T-cell (primary cell): ENCODE measurements at places on chromosomes 16 and 17.
A peak's percentile ranks its signal among the peaks of the same experiment; 100 is the strongest.

DNA sequence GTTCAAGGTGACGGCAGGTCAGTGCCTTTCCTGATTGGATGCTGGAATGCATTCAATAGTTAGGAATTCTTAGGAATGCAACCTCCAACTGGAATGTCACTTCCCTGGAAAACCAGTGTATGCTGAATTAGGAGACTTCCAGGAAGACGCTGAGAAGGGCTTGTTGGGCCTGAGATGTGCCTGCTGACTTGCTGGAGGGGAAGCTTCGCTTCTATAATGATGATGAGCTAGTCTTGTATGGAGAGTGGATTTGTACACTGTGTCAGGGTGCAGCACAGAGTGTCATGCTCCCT, 45.6 kb downstream of the SMPD3 start:
- DNase-seq: no peak

DNA sequence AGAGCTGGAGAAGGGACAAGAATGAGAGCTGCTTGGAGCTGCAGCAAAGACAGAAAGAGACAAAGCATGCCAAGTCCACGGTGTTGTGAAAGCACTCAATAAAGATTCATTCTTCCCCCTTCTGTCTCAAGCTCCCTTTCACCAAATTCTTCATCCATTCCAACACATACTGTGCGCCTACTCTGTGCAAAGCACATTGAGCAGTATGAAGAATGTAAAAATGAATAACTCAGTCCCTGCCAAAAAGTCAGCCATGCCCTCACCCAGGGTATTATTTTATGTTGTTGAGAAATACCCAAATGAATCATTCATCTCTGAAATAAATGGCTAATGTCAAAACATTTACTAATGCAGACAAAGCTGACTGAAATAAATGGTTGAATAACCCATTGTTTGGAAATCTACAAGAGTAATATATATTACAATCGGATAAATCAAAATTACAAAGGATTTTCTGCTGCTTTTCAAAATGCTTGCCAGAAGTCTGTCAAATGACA, 282.9 kb upstream of the IRX5 start:
- DNase-seq: no peak

DNA sequence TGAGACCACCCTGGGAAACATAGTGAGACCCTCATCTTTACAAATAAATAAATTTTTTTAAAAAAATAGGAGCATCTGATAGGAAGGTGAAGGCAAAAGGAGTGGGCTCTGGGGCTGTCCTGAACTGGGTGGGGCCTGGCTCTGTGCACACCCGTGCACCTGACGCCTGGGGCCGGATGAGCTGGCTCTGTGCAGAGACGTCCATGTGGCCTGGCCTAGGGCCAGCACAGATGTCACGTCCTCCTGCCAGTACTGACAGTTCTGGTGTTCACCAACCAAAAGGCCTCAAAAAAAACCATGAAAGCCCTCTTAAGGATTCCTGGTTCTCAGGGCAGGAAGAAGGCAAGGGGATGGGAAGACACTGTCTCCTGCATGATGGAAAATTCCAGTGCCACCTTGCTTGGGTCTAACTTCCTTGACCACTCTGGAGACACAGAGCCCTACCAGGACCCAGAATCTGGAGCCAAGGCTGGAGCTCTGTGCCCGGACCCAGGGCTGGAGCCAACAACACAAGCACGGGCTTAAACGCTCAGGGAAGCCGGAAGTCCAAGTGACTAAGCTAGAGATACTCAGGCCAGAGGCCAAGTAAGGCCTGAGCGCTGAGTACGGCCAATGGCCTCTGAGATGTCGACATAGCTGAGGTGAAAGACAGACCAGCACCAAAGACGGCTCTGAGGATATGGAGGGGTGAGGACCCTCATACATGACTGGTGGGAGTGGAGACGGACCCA, 32.9 kb downstream of the COPRS start:
- DNase-seq: no peak

DNA sequence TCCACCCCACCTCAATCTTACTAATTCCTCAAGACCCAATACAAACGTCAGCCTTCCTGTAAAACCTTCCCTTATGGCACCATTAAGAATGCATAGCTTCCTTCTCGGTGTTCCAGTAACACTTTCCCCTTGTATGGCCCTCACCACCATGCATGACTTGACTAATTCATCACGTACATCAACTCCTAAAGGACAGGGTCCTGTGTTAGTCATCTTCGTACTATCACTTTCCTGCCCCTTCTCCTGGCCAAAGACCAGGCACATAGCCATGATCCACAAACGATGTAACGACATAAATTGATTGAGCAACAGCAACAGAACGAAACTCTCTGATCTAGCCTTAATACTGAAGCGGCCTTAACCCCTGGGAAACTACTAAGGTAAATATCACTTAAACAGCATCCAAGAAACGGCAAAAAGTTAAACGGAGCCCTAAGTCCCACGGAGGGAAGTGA, 612 bp downstream of the PSMD12 start:
- no peak for DNase-seq

- DNase-seq: no peak
Measured at GRCh38 chr17:8647202-8647601, 16.7 kb upstream of the MYH10 start.

DNA sequence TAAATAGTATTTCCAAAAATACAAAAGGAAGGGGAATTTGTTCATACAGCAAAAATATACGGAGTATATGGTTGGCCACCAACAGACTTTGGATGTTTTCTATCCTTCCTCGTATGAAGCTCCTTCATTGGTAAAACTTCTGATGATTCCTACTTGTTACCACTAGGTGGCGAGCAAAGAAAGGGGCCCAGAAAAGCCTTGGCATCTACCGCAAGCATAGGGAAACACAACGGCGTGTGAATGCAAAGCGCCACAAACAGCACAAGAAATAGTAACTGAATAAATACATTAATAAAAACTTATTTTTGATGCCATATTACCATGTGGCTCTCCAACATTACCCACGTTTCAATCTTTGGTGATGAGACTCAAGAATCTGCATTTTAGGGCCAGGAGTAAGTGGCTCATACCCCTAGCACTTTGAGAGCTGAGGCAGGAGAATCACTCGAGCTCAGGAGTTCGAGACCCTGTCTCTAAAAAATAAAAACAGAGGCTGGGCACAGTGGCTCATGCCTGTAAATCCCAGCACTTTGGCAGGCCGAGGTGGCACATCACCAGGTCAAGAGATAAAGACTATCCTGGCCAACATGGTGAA, 34.5 kb downstream of the YWHAE start:
- DNase-seq: peak; percentile 86

GRCh38 chr17:27306276-27306835, 12.4 kb downstream of the WSB1 start:
- no peak for DNase-seq

- peak; percentile 83 for DNase-seq
Measured at GRCh38 chr17:8158267-8159031, 4.3 kb downstream of the VAMP2 start.

DNA sequence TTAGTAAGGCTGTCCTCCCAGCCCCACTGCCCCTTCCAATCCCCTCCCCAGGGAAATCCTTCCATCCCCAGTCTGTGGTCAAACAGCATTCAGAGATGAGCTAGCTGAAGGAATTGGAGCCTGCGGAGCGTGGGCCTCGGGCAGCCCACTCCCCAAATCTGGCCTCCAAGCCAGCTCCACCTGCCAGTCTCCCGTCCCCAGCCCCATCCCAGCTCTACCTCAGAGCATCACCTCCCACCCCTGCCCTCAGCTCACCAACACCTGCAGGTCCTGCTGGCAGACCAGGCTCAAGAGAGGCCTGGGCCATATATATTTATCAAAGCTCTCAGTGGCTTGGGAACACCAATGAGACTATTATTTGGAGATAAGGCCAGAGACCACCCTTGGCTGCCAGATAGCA, 5.2 kb upstream of the SPPL2C start:
- no peak for DNase-seq

DNA sequence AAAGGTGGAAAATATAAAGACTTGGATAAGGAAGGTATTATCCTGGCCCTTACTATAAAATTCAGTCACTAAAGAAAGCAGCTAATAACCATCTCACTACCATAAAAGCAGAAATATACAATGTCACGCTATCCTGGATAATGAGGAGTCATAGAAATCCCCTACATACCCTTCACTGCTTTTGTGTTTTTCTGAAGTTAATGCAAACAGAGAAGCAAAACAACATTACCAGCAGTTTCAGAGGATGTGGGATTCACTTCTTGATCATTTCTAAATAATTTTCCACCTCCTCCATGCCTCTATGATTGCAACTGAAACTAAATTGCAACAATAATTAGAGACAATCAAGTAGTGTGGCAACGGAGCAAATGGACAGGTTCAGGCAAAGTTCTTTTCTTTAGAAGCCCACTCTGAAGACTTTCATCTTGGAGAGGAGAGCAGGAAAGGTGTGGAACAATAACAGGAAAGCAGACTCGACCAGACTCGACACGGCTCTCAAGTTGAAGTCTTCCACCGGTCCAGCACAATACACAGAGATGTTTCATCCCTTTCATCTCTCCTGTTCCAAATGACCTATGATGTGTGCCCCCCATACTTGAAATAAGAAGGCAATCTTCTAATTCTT, 10.2 kb downstream of the CYTH1 start:
- DNase-seq: no peak

- DNase-seq: no peak
Measured at GRCh38 chr16:85777583-85778310, 21.6 kb downstream of the EMC8 start.

DNA sequence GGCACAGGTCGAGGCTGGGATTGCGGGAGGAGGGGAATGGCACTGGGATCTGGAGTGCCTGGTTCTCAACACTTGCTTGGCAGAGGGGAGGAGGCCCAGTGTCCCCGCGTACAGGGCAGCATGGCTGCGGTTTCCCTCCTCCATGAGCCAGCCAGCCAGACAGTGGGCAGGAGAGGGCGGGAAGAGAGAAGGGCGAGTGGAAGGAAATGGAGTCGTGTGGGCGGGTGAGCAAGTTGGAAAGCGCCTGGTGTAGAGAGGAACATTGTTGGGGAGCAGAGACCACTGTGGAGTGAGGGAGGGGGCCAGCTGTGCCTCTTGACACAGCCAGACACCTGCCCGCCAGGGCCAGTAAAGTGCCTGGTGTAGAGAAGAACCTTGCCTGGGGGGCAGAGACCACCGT, 130.5 kb downstream of the OR1D5 start:
- no peak for DNase-seq

- no peak for DNase-seq
Measured at GRCh38 chr17:14553847-14554246, 253.0 kb downstream of the HS3ST3B1 start.

DNA sequence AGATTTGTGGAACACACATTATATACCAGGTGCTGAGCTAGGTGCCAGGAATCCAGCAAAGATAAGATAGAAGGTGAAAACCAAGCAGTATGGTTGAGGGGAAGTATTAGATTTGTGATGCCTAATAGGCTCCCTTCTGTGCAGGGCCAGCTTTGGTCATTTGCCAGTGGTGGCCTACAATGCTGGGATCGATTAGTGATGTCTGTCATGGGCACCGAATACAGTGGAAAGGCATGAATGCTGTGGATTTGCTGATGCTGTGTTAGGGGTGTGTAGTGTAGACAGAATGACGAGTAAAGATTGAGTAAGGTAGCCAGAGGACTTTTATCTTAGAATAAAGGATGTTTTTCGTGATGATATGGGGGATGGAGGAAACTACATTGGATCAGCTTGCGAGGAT, 48.9 kb downstream of the SNX29 start:
- no peak for DNase-seq

GRCh38 chr17:74865504-74866197, 6.0 kb upstream of the GRIN2C start:
- no peak for DNase-seq

DNA sequence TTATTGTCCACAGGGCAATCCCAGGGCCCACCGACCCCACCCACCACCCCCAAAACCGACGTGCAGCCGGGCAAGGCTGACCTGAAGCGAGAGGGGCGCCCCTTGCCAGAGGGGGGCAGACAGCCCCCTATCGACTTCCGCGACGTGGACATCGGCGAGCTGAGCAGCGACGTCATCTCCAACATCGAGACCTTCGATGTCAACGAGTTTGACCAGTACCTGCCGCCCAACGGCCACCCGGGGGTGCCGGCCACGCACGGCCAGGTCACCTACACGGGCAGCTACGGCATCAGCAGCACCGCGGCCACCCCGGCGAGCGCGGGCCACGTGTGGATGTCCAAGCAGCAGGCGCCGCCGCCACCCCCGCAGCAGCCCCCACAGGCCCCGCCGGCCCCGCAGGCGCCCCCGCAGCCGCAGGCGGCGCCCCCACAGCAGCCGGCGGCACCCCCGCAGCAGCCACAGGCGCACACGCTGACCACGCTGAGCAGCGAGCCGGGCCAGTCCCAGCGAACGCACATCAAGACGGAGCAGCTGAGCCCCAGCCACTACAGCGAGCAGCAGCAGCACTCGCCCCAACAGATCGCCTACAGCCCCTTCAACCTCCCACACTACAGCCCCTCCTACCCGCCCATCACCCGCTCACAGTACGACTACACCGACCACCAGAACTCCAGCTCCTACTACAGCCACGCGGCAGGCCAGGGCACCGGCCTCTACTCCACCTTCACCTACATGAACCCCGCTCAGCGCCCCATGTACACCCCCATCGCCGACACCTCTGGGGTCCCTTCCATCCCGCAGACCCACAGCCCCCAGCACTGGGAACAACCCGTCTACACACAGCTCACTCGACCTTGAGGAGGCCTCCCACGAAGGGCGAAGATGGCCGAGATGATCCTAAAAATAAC, 3.0 kb downstream of the SOX9 start:
- DNase-seq: no peak

DNA sequence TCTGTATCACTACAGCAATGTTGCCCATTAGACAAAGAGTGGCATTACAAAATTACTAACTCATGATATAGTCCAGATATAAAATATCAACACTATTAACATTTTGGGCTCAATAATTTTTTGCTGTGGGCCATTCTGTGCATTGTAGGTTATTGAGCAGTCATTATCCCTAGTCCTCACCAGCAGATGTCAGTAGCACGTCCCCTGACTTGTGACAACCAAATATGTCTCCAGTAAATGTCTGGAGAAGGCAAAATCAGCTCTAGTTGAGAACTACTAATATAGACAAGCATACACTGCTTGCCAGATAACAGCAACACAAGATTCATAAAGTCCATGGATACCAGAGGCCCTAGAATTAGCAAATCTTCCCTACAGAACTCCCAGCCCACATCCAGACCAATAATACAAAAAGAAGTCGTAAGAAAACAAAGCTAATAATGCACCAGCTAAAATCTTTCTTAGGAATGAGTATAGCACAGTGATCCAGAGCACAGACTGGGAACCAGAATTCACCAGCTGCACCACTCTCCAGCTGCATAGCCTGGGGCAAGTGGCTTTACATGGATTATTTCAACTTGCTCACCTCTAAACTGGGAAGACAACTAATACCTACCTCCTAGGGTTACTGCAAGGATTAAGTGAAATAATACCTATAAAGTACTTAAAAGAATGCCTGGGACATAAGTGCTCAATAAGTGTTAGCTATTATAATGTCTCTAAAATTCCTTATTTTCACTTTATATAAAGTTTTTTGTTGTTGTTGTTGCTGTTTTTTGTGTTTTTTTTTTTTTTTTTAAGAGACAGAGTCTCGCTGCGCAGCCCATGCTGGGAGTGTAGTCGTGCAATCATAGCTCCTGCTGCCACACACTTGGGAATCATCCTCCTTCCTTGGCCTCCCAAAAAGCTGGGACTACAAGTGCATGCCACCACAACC, 23.7 kb downstream of the HELZ start:
- peak; percentile 37 for DNase-seq

- no peak for DNase-seq
Measured at GRCh38 chr17:82056729-82057621, 5.3 kb downstream of the GPS1 start.
